Mammary epithelial cell (primary cell): ENCODE measurements at places on chromosomes 4 and X.
A peak's percentile ranks its signal among the peaks of the same experiment; 100 is the strongest.

DNA sequence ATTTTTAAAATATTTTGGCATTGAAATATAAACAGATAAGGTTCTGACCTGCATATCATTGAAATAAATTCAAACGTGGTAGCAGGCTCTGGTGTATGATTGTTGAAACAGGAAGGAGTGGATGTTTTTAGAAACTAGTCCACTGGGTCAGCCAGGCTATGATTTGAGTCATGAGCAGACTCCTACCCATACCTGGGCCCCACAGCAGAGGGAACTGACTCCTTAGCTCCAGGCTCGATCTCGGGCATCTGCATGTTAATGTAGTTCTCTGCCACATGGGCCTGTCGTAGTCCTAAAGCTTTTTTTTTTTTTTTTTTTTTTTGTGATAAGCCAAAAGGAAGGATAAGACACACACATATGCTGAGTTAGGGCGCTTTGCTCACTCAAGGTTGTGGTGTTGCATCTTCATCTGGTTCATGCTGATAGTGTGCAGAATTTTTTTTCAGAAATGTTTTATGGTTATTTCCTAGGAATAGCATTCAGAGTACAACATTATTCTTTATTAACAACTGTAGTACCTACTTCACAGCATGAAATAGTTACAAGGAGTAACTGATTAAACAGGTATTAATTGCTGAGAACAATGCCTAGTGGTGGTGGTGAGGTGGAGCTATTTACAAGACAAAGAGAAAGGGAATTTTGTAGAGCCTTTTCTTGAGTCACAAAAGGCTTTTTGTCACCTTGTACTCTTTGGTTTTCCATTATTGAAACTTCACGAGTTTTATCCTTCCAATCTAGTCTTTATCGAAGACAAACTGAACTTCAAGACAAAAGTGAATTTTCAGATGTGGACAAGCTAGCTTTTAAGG, 27.3 kb downstream of the OFD1 start:
- peak; percentile 17 for DNase-seq

DNA sequence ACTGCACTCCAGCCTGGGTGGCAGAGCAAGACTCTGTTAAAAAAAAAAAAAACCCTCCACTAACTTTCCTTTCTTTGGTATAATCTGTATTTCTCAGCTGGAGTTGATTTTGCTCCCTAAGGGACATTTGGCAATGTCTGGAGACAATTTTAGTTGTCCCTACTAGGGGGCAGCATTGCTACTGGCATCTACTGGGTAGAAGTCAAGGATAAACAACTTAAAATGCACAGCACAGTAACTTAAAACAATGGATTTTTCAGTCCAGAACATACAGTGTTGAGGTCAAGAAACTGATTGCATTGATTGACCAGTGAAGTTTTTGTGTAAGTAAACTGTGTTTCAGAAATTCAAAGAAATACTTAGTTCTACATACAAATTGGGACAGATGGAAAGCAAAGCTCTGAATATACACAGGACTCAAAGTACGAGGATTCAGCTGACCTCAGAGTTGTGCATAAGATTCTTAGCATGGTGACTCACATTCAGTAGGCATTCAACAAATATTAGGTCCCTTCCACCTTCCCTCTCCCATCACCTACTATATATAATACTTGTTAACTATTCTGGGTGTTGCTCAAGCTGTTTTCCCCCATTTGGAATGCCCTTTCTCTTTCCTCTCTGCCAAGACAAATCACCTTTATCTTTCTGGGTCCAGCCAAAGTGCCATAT, 8.8 kb downstream of the DDX53 start:
- DNase-seq = no peak

GRCh38 chr4:98568941-98569663, 89.3 kb downstream of the TSPAN5 start:
- no peak for DNase-seq

DNA sequence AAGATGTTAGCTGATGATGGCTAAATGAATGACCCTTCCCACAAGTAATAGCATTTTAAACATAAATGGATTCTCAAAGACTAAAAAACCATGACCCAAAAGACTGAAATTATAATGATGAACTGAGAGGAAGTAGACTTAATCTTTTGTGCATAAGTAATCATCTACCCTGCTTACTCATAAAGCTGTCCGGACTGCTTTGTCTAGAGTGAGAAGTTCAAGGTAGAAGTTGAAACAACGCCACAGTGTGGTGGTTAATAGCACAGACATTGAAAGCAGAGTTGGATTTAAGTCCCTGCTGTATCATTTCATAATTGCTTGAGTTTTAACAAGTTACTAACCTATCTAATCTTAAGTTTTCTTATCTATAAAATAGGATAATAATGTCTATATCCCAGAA, 346.6 kb downstream of the CENPC start:
- peak; percentile 42 for DNase-seq

DNA sequence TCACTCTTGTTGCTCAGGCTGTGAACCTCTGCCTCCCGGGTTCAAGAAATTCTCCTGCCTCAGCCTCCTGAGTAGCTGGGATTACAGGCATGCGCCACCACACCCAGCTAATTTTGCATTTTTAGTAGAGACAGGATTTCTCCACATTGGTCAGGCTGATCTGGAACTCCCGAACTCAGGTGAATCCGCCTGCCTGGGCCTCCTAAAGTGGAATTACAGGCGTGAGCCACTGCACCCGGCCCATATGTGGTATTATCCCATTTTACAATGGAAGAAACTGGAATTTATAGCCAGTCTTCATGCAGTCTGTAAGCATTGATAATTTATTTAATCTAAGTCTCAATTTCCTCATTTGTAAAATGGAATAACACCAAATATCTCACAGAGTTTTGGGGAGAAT, 161.8 kb downstream of the GABRB1 start:
- DNase-seq = no peak

- no peak for DNase-seq
Measured at GRCh38 chr4:8402181-8402597, 38.3 kb downstream of the ACOX3 start.
